ENCODE measurements at places on chromosomes 5 and 9.
A peak's percentile ranks its signal among the peaks of the same experiment; 100 is the strongest.

- DNase-seq, result no peak
These were observed 207.6 kb downstream of the FBXL17 start for GRCh38 chr5:108174286-108174685.

- no peak for DNase-seq
These were observed 14.9 kb downstream of the TRIM7 start for GRCh38 chr5:181189962-181190710.

GRCh38 chr9:14311956-14312685 is 1.8 kb downstream of the NFIB start:
- no peak for DNase-seq

DNA sequence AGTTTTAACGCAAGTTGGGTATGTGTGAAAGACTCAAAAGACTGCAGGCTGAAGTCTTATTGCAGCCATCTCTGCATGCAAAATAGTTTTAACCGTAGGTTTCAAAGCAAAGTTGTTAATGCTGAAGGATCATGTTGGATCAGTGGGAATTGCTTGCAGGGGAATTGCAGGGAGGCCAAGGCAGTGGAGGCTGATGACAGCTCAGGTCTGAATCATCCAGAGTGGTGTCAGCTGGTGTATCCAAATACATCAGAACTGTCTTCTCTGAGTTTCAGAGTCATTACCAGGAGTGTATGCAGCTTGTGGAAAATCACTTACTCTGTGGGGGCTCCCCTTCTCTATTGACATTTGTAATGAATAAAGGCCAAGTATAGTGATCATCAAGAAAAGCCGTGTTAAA is 435.7 kb downstream of the SH3GL2 start:
- no peak for DNase-seq

DNA sequence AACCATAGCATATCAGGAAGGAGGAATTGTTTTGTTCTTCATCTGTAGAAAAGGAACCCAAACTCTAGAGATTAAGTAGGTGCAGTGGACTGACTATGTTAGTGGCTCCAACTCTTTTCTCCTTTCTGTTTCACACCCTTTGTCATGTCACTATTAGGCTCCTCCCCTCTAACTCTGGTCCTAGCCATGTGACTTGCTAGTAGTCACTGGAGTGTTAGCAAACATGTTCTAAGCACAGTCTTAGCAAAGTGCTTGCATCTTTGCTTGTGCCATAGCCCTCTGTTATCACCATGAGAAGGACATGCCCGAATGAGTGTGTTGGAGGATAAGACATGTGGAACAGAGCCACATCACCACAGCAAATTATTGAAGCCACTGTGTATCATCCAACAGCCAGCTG is 55.4 kb upstream of the PPP3R2 start:
- DNase-seq, result no peak

DNA sequence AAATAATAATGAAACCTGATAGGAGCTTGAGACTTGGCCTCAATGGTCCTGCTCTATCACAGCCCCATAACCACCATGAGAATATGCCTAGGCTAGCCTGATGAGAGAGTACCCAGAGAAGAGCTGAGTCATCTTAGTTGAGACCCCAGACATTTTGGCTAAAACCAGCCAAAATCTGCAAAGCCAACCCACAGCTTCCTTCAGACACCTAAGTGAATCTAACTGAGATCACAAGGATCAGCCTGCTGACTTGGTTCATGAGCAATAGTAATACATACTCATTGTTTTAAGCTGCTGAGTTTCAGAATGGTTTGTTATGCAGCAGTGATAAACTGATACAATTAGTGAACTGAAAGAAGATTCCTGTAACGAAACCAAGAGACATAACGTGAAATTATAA is 473.7 kb upstream of the PTGER4 start:
- DNase-seq, result no peak

- no peak for DNase-seq
These were observed 182.1 kb upstream of the PTGER4 start for GRCh38 chr5:40497573-40497972.

DNA sequence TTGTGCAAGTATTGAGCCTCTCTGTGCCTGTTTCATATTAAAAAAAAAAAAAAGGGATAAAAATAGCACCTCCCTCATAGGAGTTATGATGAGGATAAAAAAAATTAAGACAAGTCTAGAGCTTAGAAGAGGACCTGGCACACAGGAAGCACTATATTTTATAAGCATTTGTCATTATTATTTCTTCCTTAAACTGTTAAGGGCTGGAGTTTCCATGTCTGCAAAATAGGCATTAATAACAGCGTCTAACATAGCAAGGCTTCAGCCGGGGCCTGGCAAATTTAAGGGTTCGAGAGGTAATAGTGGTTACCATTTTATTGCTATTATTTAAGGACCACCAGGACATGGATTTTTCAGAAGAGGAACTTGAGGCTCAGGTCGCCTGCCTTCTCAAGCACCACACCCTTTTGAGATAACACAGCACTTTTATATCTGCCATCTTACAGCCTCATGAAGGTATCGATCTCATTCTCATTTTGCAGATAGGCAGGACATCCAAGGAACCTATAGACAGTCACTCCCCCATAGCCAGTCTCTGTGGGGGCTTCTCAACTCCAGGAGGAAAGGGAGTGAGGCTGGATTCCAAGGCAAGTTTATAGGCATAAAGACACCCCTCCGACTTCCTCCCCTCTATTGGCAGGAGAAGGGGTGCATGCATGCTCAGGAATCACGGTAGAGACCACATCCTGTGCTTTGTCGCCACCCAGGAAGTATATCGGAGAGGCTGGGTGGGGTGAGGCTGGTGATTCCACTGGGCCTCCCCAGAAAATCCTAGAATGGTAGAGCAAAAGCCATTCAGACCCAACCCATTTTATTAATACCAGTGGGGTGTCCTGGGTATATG is 2.4 kb downstream of the ANXA6 start:
- DNase-seq, result peak; percentile 24

DNA sequence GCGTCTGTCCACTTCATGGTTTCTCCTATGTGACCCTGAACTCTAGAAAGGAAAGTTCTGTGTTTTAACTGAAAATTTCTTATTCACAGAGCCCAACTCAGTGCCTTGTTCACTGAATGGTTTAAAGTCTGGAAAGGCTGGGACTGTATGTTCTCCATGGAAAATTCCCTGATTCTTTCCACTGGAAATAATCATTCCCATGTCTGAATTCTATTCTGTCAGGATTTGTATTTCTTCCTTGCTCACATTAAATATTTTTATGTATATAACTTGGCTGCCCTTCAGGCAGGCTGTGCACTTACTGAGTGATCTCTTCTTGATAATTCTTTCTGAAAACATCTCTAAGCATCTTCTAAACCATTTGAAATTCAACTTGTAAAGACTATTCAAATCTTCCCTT is 1126.9 kb upstream of the DMAC1 start:
- no peak for DNase-seq

DNA sequence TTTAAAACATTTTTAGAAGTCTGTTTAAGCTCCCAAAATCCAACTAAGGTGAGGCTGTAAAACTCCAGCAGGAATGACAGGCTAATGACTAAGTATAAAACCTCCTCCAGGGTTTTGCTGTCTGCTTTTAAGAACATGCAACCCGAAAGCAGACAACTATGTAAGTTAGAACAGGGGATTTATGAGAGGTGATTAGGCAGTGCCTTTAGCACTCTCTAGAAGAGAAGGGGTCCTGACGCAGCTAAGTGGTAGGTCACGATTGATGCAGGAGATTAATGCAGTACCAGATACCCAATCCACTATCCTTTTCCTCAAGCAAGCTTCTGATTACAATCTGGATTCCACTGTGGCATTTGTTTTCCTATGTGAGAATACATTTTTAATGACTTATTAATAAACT is 25.9 kb downstream of the HOMER1 start:
- DNase-seq, result no peak

DNA sequence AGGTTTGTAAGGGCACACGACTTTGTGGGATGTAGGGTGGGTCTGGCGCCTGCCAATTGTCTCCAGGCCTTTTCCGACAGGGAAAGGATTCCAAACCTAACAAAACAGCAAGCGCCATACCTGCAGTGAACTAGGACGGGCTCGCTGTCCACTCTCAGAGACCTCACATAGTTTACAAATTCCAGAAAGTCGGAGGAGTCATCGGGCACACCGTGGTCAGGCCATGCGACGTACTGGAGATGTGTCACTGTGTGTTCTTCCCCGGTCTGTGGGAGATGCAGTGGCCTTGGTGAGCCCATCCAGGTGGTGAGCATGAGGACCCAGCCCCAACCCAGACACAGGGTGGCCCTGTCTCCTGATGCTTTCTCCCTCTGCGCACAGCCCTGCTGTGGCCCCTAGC is 61.3 kb upstream of the EPB41L4B start:
- DNase-seq, result no peak

DNA sequence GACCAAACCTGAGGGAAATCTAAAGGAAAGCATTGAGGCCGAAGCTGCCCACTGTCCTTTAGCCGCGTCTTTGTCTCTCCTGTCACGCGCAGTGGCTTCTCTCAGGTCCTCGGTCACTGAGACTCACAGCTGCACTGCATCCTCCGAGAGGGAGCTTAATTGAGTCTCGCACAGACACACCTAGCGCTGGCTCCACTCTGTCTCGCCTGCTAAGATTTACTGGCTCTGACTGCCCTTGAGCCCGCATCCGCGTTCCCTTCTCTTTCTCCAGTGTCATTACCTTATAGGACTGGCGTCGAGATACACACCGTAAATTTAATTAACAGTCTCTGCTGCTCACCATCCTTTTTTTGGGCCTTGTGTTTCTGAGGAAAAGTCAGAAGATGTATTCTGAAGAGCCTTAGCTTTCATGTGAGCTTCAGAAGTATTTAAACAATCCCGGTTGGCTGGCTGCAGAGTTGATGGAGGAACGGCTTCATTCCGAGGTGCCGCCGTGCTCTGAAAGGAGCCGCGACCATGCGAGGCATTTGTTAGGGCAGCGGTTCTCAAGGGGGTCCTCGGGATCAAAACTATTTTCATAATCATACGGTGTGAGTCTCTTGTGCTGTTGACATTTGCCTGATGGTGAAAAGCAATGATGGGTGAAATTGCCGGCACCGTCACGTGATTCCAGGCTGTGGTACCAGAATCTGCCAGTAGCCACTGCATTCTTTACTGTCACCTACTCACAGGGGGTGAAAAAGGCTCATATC is 58.3 kb downstream of the GPR107 start:
- DNase-seq, result no peak

GRCh38 chr5:116137544-116138378 is 52.9 kb downstream of the COMMD10 start:
- DNase-seq, result peak; percentile 61

GRCh38 chr5:155689406-155689805 is 637.6 kb upstream of the SGCD start:
- DNase-seq, result no peak

DNA sequence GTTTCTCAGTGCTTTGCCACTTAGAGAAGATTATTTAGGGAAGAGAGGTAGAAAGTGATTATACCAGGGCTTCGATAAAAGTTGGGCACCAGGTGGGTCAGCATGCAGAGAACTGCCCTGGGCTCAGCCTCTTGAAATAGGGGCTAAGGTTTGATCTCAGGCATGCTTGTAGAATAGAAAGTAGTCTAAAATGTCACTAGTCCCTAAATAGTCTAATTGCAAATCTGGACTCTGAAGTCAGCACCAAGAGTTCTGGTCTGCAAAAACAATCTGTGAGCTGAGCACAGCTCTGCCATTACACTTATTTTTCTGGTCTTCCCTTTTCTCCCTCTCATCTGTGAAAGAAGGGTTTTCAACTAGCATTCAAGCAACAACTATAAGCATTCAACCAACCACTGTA is 248.0 kb downstream of the SMARCA2 start:
- no peak for DNase-seq

DNA sequence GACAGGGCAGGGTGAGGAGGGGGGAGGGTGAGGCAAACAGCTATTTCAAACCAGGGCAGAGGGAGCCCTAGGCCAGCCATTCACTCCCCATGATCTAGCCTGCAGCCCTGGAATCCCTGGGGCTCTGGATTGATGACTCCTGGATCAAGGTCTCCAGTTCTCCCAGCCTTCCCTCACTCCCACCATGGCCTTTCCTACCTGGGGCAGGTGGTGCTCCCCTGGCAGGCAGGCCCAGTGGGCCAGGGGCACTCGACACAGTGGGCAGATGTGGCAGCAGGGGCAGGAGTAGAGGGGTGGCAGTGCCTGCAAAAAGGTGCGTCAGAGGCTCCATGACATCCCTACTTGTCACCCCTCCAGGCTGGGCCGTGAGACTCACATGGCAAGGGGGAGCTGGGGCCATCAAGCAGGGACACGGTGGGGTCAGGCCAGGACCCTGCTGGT is 6.0 kb downstream of the KIF12 start:
- no peak for DNase-seq

DNA sequence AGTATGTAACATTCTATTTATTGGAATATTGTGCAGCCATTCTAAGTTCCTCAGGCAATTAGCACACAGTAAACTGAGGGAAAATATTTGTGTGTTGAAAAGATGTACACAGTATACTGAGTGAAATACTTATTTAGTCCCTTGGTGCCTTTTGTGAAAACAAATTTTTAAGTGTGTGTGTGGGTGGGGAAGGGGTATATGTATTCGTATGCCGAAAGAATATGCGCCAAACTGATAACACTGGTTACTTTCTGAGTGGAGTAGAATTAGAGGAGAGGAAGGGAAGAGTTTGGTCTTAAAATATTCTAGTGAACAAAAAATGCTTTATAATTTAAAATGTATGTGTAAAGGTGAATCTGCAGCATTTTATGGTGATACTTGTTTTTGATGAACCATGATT is 3.1 kb downstream of the DCP2 start:
- no peak for DNase-seq

- DNase-seq, result no peak
These were observed 58.2 kb upstream of the SMARCA2 start for GRCh38 chr9:1956958-1957357.

DNA sequence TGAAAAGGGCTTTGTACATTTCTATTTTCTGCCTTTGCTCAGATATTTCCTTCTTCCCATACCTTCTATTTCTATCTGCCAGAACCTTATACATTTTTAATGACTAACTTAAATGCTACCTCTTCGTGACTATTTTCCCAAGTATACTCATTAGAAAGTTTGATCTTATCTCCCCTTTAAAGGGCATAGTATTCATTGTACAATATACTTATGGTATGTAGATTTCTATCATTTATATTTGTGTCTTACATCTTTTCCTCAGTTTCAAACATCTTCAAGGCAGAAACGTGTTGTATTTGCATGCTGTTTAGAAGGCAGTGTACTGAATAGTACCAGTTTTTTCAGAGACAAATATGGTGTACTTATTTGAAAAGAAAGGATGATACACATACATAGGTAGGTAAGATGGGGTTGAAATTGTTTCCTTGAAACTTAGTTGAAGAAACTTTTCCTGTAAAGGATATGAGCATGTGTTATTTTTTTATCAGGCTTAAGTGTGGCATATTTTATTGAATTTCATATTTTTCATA is 518.1 kb upstream of the NUDT12 start:
- DNase-seq, result no peak

DNA sequence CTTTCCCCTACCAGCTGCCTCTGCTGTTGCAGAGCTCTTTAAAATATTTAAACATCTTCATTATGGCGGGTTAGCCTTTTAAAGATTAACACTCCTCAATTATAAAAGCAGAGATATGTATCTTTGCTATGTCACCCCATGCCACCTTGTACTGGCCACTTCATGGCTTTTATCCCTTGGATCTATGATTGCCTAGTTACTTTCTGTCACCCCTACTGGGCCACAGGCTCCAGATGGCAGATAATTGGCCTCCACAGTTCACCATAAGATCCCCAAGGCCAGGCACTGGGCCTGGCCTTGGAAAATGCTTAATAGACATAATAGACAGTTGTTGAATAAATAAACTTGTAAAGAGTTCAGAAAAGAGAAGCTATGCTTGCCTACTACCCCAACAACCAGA is 142.0 kb upstream of the SHB start:
- no peak for DNase-seq

Data from AML-193 (cell line).